ENCODE measurements at places on chromosomes 13 and 19.

GRCh38 chr13:36453516-36453915 lies 21.2 kb downstream of the CCNA1 start:
- DNase-seq, result no peak

DNA sequence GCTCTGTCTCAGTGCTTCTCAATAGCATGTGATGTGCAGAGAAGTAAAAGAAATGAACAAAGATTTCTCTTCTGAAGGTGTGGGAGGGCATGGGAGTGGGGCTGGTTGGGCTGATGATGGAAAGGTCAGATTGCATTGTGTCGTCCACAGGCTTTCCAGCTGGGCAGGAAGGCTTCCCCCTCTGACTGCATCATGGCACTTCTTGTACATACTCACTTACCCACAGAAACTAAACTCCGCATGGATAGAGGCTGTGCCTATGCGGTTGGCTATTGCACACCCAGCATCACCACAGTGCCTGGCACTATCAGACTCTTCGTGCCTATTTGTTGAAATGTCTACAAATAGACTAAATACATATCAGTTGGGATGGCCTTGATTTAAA lies 24.4 kb upstream of the TNFSF11 start:
- no peak for DNase-seq

- no peak for DNase-seq
These were observed 131.2 kb downstream of the CRYL1 start for GRCh38 chr13:20394506-20394905.

GRCh38 chr19:19651076-19651475 lies 7.6 kb upstream of the GMIP start:
- no peak for DNase-seq

DNA sequence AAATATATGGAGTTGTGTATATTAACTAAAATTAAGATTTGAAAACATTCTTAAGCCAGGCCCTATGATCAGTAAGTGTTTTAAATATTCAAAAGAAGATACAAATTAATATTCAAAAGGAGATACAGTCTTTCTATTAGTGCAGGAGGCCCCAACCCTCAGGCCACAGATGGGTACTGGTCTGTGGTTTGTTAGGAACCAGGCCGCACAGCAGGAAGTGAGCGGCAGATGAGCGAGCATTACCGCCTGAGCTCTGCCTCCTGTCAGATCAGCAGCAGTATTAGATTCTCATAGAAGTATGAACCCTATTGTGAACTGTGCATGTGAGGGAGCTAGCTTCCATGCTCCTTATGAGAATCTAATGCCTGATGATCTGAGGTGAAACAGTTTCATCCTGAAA lies 232.9 kb downstream of the FOXO1 start:
- no peak for DNase-seq

- no peak for DNase-seq
These were observed 372.7 kb downstream of the LIG4 start for GRCh38 chr13:107842562-107843180.

DNA sequence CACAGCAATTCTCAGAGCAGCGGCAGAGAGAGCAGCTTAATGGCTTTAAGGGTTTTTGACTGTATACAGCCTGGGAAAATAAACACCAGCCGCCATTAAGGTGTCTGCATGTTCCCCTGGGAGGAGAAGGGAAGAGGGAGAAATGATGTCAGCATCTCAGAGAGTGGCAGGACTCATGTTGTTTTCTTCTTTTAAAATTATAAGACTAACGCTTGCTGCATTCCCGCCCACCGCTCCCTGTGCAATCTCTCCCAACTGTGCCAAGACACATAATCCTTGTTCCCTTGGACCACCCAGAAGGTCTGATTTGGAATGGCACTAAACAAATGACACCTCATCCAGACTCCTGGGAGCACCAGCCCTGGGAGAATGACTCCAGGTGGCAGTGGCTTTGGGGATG lies 27.7 kb upstream of the FAM216B start:
- DNase-seq, result no peak

DNA sequence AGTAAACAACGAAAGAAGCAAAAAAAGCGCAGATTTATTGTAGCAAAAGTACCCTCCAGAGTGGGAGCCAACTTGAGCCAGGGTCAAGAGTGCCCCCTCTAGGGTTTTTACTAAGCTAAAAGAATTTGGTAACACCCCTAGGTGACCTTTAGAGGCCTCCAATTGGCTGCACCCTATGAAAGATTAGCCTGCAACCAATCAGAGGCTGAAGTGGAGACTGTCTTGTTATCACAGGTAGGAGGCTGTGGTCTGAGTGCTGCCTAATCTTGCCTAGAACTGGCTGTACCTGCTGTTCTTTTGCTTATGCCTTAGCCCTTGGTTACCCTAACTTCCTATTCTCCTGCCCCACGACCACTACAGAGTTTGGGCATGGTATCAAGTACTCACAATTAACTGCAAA lies 38.3 kb downstream of the ANKRD10 start:
- DNase-seq, result no peak

DNA sequence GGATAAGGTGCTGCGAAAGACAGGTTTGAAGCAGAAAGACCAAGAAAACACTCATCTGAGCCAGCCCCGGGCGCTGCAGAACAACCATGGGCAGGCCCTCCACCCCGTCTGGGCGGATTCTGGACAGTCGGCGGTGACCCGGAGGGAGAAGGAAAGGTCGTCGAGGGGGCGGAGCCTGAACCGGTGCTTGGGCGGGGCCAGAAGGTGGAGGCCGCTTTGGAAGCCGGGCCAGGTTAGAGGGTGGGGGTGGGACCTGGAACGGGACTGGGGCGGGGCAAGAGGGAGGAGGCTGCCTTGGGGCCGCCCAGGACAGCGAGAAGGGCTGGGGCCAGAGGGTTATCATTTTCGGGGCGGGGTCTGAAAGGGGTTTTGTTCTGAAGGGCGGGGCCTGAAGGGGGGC lies 5.0 kb upstream of the ZNF765 start:
- DNase-seq, result no peak

DNA sequence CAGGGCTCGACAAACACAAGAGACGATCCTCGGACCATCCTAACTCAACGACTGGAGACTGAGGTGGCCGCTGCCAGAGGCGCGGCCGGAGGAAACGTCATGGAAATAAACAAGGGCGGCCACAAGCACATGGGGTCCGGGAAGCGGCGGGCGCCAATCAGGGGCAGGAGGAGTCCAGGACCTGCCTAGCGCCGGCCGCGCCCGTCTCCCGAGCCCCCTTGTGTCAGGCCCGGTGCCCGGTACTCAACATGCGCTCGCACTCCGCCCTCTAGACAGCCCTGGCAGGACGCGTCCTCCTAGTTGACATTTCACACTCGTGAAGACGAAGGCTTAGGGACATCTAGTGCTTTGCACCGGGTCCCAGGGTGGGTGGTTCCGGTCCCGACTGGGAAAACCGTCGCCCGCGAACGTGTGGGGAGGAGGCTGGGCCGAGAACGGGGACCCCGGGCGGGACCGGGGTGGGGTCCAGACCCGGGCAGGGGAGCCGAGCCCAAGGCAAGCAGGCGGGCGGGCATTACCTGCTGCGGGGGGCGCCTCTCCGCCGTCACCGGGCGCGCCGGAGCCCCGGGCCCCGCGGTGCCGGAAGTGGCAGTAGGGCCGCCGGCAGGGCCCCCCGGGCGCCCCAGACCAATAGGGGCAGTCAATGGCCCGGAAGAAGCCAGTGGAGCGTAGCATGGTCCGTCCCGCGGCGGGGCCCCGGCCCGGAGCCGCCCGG lies 442 bp downstream of the REXO1 start:
- DNase-seq, result no peak

DNA sequence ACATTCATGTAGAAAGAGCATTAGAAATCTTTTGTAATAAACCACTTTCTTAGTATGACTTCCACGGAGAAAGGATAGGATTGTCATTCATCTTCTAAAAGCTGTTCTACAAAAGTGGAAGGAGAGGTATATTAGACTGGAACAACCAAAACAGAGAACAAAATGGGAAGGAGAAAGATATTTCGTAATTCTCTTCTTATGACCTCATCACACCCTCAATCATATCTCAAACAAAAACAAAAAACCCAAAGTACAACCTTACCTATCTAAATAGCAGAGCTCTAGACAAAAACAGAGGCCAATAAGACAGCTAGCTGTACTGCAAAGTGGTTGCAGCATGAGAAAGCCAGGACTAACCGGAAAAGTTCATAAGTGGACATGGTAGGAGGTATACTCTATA lies 46.3 kb downstream of the DACH1 start:
- no peak for DNase-seq

GRCh38 chr19:28705008-28705407 lies 507.9 kb downstream of the UQCRFS1 start:
- no peak for DNase-seq

- DNase-seq, result no peak
These were observed 75.5 kb downstream of the COL4A1 start for GRCh38 chr13:110231348-110232047.

DNA sequence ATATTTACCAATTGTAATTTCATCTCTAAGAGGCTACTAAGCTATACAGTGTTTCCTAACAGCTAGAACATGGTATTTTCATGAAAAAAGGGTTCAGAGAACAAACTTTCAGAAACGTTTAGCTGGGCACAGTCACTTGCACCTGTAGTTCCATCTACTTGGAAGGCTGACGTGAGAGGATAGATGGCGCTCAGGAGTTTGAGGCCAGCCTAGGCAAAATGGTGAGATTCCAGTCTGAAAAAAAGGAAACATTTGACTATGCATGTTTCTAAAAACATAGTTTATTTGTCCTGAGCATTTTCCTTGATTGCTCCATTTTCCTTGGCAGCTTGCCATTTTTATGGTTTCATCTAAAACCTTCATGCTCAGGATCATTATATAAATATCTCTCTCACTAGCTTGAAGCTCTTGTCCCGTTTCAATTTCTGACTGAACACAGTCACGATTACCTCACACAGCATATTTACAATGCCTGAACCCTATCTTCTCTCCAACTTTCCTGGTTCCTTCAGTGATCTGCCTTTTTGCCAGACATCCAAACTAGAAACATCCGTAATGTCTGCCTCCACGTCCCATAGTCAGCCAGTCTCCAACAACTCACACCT lies 200.8 kb downstream of the RGCC start:
- no peak for DNase-seq

DNA sequence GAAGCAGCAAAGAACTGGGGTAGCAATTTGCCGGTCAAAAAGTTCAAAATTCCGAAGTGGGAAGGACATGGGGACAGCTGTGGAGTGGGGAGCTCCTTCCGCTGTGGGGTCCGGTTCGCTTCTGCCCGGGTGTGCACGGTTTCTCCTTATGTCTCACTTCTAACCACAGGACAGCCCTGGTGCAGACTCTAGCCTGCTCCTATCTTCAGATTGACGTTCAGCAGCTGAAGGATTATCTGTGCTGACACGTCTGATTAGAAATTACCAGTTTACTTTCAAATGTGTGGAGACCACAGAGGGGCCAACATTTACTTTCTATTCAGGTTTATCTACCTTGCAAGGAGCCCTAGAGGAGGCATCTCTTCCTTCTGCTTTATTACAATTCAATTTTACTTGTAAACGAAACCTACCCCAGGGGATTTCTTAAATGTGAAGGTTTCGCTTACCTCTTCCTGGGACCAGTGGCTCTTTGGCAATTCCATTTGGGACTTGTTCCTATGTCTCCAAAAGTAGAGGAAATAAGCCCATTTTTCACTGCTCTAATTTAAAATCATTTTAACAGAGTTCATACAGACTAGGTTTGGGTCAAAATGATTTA lies 27.3 kb downstream of the LHFPL6 start:
- no peak for DNase-seq

GRCh38 chr13:61128850-61129645 lies 286.6 kb downstream of the PCDH20 start:
- DNase-seq, result no peak

DNA sequence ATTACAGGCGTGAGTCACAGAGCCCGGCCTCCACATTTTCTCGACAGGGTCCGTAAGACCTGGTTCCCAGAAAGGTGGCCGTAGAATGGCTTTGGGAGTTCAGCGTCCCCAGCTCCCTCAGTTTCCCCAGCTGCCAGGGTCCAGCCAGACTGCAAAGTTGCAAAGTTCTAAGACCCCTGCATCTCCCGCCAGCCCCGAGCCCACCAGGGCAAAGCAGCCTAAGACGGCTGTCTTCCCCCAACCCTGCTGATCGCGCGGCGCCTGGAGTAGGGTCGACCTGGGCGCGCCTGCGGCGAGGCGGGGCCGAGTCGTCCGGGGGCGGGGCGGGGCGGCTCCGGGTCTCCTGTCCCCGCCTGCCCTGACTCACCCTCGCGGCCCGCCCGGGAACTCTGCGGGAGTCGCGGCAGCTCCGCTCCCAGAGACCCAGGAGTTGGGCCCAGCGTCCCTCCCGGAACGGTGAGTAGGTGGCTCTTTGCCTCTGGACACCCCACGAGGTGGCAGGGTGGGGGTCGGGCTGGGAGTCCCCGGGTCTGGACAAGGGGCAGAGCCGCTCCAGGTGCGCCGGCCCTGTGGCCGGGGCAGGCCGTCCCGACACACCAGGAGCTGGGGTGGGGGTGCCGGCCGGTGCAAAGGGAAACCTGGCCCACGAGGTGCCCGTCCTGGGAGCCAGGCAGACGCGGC lies at the start of gene LRRC8E:
LRRC8E (plus strand) TSS at position 366 of the 681 bp plus-strand sequence. CDS start 7,094 bp downstream, outside the sequence.
- no peak for DNase-seq

DNA sequence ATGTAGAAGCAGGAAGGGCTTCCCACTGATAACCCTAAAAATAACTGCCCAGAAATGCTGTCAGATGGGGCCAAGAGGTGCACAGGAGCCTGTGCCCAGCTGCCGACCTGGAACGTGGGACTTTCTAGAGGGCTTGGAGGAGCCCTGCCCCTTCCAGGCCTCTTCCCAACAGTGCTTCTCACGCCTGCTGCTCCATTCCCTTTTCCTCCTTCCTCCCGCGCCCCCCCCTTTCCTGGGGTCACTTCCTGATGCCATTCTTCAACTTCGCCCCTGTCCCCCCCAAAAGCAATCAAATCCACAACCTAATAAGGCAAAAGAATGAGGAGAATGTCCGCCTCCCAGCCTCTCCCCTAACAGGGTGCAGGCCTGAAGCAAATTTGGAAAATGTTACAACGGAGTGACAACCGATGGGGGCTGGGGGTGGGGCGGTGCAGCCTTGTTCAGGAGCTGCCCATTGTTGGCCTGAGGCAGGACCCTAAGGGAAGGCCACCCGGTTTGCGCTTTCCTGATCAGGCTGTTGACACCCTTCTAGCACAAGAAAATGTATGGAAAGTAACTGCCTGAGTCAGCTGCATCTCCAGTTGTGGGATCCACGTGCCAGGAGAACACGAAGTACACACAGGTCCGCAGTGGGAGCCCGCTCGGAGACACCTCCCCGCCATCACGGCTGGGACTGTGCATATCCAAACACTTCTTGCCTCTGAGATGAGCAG lies 18.7 kb downstream of the ACTN4 start:
- no peak for DNase-seq

- no peak for DNase-seq
These were observed 92.1 kb downstream of the ATP11A start for GRCh38 chr13:112781881-112782361.

DNA sequence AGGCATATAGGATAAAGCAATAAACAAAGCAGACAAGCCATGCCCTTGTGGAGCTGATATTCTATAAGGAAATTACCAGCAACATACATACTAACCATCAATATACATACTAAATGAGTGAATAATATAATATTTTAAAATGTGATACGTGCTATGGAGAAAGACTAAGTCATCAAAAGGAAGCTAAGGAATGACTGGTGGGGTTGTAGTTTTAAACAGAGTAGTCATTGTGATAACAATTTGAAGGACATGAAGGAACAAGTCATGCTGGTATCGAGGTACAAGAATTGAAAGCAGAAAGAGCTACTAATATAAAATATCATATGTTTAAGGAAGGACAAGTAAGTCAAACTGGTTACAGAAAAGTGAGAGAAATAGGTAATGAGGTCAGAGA lies 894.9 kb upstream of the PCDH9 start:
- DNase-seq, result no peak

All from T-helper 2 cell (primary cell).